ENCODE measurements at places on chromosomes 1 and 21. TPM values are rescaled to one million over a fixed set of nuclear protein-coding genes. Genes with fewer than 3 reads are reported as not detected.

FMO1 gene
- total RNA-seq = not detected

CLCA1 gene
- total RNA-seq = not detected

SETD4 gene
- 4.4 TPM for total RNA-seq

VHLL gene
- not detected for total RNA-seq

LINGO4 gene
- not detected for total RNA-seq

SLC25A34 gene
- total RNA-seq = 0.23 TPM

ARMH1 gene
- 0.15 TPM for total RNA-seq

OR10J1 gene
- total RNA-seq = not detected

KPRP gene
- not detected for total RNA-seq

AMY1C gene
- not detected for total RNA-seq

AQP10 gene
- total RNA-seq = not detected

AK5 gene
- total RNA-seq = not detected

NTNG1 gene
- total RNA-seq = not detected

ITLN2 gene
- total RNA-seq = not detected

CTSS gene
- 5.8 TPM for total RNA-seq

JAK1 gene
- total RNA-seq = 20.2 TPM

FCRL6 gene
- total RNA-seq = not detected

ALX3 gene
- total RNA-seq = not detected

PIGR gene
- total RNA-seq = 1.4 TPM

PDZK1IP1 gene
- 38.0 TPM for total RNA-seq

S100A7 gene
- total RNA-seq = not detected

PAQR6 gene
- total RNA-seq = 6.5 TPM

HSD3B1 gene
- not detected for total RNA-seq

ARTN gene
- not detected for total RNA-seq

SPATA21 gene
- not detected for total RNA-seq

GJB4 gene
- total RNA-seq = 1.9 TPM

VSIG8 gene
- total RNA-seq = 0.13 TPM

TINAGL1 gene
- total RNA-seq = 596 TPM

ADAMTS4 gene
- total RNA-seq = not detected

FAM72B gene
- 1.0 TPM for total RNA-seq

HMGCS2 gene
- 10.2 TPM for total RNA-seq

TNFRSF4 gene
- total RNA-seq = not detected

LY9 gene
- total RNA-seq = not detected

ATAD3C gene
- total RNA-seq = 3.1 TPM

ICOSLG gene
- total RNA-seq = 2.2 TPM

DIPK1A gene
- 0.97 TPM for total RNA-seq

All from HT-29 (cell line).